Activated CD4-positive, CD25-positive, alpha-beta regulatory T cell (primary cell): ENCODE measurements at places on chromosomes 16 and 17.

- peak; percentile 26 for DNase-seq
These were observed 45.6 kb downstream of the PRMT7 start for GRCh38 chr16:68356249-68356918.

GRCh38 chr17:653724-654123 is 60.9 kb downstream of the VPS53 start:
- no peak for DNase-seq

GRCh38 chr16:2471653-2472487 is 773 bp downstream of the NTN3 start:
- no peak for DNase-seq

DNA sequence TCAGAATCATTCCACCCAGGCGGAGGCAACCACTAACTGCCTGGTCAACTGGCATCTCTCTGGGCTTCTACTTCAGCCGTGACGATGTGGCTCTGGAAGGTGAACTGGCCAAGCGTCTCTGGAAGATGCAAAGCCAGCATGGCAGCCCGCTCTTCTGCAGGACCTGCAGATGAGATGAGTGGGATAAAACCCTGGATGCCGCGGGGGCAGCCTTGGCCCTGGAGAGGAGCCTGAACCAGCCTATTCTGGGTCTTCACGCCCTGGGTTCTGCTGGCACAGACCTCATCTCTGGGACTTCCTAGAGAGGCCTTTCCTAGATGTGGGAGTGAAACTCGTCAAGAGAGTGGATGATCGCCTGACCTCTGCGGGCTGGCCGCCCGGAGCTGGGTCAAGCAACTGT is 10.6 kb downstream of the UBB start:
- DNase-seq, result no peak

DNA sequence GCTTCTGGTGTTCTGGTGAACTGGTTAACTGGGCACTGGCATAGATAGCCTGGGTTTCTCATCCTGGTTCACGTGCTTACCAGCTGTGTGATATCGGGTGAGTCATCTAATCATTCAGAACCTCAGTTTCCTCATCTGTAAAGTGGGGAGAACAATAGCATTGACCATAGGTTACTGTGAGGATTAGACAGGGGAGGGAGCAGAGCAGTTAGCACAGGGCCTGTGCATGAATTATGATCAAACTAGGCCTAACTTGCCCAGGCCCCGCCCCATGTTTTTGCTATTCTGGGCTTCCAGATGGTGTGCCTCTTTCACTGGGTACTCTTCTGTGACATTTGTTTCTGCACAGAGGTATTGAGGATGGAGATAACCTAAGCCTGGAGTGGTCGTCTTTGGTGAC is 4.6 kb upstream of the KLHL36 start:
- DNase-seq, result no peak
